LNCaP clone FGC (cell line): ENCODE measurements at places on chromosomes 6 and 20.

DNA sequence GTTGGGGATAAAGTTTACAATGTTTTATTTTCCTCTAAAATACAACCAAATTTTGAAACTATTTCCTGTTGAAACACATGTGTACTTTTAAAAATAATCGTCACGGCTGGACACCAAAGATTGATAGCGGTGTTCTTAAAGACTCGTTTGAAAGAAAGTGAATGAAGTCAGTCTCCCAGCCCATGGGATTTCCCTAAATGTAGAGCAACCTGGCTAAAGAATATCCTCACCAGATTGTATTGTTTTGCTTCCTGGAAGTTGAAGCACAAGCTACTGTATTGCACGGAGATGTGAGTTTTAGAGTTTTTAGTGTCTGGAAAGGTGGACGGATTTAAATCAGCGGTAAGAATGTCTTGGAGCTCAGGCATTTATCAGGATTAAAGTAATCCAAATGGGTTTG, 189.5 kb downstream of the THBS2 start:
- no peak for DNase-seq

DNA sequence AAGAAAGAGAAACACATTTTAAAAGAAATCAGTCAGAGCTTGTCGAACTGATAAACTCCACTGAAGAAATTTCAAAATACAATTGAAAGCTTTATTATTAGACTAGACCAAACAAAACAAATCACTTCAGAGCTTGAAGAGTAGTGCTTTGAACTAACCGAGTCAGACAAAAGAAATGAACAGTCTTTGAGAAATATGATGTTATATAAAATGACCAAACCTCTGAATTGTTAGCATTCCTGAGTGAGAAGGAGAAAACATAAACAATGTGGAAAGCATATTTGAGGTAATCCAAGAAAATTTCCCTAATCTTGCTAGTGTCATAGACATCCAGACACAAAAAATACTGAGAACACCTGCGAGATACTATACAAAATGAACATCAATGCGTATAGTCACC, 13.2 kb upstream of the CST4 start:
- DNase-seq = no peak

- DNase-seq = peak; percentile 56
Measured at GRCh38 chr20:33947709-33948295, 45.9 kb upstream of the RALY start.

GRCh38 chr20:33663161-33664084, 1.3 kb downstream of the C20orf144 start:
- DNase-seq = no peak

DNA sequence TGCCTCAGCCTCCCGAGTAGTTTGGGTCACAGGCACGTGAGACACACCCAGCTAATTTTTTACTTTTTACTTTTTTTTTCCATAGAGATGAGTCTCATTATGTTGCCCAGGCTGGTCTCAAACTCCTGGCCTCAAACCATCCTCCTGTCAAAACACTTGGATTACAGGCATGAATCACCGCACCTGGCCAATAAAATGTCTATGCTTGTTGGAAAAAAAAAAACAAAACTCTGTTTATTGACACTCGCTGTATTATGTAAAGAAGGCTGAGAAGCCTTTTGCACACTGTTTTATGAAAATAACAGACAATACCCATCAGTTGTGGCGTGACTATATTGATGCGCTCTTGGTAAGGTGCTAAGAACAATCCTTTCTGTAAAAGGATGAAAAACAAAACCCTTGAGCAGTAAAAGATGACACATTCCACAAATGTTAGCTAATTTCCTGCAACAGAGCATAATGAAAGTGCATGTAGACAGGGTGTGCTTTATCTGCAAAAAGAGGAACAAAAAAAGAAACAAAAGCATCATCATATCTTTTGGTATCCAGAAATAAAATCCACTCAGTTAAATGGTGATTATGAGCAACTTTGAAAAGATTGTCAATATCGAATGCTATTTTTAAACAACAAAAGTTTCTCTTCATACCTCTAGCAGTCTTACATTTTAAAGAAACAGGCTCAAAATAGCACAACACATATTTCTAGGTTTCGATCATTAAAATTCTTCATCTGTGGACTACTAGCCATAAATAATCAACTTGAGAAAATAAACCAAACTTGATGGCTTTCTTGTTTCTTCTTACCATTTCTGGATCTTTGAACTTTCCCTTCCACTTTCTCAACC, 108.3 kb upstream of the PHACTR1 start:
- DNase-seq = no peak

- DNase-seq = no peak
Measured at GRCh38 chr20:8777911-8778310, 291.0 kb upstream of the PLCB4 start.

GRCh38 chr20:415820-416322, 7.8 kb downstream of the RBCK1 start:
- DNase-seq = no peak

GRCh38 chr20:46342451-46343347, 34.4 kb upstream of the CDH22 start:
- DNase-seq = no peak

DNA sequence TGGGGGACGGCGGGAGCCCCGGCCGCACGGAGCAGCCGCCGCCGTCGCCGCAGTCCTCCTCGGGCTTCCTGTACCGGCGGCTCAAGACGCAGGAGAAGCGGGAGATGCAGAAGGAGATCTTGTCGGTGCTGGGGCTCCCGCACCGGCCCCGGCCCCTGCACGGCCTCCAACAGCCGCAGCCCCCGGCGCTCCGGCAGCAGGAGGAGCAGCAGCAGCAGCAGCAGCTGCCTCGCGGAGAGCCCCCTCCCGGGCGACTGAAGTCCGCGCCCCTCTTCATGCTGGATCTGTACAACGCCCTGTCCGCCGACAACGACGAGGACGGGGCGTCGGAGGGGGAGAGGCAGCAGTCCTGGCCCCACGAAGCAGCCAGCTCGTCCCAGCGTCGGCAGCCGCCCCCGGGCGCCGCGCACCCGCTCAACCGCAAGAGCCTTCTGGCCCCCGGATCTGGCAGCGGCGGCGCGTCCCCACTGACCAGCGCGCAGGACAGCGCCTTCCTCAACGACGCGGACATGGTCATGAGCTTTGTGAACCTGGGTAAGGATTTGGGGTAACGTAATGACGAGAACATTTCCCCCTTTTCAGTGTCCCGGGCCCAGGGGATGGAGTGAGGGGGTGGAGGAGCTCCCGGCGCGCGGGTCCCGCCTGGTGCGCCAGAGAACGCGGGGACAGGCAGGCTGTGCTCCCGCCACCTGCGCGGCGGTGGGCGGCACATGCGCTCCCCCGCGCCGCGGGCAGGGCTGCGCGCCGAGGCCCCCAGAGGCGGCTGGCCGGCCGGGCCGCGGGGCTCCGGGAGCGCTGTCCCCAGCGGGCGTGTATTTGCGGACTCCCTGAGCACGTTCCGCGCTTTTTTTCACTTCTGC, 1.4 kb downstream of the BMP6 start:
- DNase-seq = no peak

DNA sequence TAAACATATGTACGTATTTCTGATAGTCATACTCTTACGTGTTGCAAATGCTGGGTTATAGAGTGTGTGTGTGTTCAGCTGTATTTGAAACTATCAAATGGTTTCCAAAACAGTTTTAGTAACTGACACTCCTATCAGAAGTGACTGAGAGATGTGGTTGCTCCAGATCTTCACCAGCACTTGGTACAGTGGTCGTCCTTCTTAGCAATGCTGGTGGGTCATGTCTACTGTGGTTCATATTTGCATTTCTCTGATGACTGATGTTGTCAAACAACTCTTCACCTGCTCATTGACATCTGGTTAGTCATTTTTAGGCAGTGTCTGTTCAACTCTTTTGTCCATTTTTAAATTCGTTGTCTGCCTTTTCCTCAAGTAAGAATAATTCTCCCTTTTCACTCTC, 259.3 kb downstream of the KIF16B start:
- no peak for DNase-seq

DNA sequence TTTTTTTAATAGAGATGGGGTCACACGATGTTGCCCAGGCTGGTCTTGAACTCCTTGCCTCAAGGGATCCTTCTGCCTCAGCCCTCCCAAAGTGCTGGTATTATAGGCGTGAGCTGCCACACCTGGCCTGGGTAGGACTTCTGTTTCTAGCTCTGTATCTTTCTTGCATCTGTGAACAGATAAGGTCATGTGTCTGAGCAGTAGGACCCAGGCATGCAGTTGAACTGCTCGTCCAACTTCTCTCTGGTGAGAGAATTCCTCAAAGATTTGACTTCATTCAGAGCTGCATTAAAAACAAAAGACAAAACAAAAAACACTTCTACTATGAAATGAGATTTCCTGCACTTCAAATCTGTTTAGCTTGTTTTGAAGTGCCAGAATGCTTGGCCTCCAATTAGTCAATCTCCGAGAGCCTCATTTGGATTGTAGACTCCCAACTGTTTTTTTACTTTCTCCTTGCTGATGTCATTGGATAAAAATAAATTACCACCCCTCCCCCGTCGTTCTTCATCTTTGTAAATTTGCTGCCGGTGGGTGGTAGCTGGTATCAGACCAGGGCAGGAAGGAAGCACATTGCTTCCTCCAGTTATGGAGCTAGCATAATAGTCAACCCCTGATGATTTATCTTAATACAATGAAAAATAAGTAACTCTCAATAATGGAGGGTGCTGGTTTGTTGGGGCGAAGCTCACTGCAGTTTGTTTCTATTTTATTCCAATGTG, 17.6 kb downstream of the CD109 start:
- no peak for DNase-seq

DNA sequence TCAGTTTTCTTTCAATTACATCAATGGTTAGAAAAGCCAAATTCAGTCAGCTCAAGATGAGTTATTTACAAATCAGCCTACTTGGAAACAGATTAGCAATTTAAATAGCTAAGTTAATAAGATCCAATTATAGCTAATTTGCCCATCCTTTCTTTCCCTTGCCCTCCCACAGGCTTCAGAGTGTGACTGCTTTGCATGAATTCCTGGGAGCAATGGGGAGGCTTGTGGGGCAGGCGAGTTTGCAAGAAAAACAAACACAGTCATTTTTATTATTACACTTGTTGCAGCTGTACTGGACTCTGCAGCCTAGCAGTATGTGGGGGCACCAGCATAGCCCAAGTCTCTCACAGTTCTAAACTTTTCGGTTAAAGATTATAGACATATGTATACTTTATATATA, 219.0 kb downstream of the NKAIN2 start:
- no peak for DNase-seq

- no peak for DNase-seq
Measured at GRCh38 chr6:131875647-131876046, 67.8 kb downstream of the ENPP1 start.

GRCh38 chr6:156587071-156587470, 190.1 kb upstream of the ARID1B start:
- DNase-seq = no peak

DNA sequence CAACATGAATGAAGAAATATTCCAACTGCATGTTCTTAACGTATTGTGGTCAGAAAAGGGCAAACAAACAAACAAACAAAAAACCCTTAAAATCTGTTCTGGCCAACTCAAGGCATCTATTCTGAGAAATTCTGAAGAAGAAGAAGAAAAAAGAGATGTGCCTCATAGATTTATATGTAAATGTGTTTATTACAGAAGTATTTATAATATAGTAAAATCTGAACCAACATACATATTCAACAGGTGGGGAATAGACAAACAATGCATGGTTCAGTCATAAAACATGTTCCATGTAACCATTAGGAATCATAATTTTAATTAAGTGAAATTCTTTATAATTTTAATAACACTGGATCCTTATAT, 616 bp downstream of the BTN3A2 start:
- DNase-seq = no peak

GRCh38 chr6:135286962-135287538, 105.9 kb downstream of the MYB start:
- no peak for DNase-seq

DNA sequence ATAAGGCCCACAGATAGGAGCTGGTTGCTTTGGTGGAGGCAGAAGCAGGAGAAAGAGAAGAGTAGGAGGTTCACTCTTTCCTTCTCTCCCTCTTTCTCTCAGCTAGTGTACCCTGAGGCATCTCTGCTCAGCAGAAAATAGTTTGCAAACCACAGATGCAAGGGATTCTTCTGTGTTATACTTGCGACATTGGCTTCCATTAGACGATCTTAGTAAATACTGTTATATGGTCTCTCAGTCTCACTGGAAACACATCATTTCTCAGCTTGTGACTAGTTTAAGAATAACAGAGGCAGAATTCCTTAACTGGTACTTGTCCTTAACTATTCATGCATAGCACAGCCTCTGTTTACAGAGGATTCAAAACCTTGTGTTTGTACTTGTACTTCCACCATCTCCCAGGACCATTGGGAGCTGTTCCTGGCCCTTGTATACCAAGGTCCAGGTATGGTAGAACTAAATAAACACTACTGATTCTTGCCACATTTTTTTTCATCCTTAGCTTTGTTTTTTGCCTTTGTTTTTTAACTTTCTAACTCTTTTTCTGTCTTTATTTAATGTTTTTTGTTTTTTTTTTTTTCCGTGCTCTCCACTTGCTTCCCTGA, 218.2 kb downstream of the OTOR start:
- DNase-seq = no peak

- DNase-seq = no peak
Measured at GRCh38 chr20:24469894-24470745, 691 bp downstream of the SYNDIG1 start.

DNA sequence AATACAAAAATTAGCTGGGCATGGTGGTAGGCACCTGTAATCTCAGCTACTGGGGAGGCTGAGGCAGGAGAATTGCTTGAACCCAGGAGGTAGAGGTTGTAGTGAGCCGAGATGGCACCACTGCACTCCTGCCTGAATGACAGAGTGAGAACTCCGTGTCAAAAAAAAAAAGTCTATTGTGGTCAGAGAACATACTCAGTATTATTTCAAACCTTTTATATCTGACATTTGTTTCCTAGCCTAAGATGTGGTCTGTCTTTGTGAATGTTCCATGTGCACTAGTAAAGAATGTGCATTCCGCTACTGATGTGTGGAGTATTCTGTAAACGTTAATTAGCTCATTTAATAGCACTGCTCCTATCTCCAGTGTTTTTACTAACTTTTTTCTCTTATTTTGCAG, 11.7 kb downstream of the RAB22A start:
- DNase-seq = no peak

DNA sequence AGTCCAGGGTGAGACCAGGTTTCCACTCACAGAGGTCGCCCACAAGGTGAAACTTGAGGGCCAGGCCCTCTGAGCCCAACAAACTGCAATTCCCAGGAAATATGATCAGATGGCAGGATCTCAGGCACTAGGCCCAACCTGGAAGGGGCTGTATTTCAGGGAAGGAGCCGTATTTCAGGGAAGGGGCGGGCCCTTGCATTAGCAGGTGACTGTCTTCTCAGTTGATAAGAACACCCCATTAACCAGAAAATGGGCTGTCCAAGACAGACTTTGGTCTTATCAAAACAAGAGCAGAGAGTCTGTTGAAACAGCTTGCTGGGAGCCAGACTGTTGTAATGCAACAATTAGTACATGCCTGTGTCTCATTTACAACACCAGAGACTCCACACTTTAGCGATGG, 10.9 kb upstream of the BNIP5 start:
- no peak for DNase-seq
